Mesothelial cell of epicardium (in vitro differentiated cells): ENCODE measurements at places on chromosomes 5 and 9.

DNA sequence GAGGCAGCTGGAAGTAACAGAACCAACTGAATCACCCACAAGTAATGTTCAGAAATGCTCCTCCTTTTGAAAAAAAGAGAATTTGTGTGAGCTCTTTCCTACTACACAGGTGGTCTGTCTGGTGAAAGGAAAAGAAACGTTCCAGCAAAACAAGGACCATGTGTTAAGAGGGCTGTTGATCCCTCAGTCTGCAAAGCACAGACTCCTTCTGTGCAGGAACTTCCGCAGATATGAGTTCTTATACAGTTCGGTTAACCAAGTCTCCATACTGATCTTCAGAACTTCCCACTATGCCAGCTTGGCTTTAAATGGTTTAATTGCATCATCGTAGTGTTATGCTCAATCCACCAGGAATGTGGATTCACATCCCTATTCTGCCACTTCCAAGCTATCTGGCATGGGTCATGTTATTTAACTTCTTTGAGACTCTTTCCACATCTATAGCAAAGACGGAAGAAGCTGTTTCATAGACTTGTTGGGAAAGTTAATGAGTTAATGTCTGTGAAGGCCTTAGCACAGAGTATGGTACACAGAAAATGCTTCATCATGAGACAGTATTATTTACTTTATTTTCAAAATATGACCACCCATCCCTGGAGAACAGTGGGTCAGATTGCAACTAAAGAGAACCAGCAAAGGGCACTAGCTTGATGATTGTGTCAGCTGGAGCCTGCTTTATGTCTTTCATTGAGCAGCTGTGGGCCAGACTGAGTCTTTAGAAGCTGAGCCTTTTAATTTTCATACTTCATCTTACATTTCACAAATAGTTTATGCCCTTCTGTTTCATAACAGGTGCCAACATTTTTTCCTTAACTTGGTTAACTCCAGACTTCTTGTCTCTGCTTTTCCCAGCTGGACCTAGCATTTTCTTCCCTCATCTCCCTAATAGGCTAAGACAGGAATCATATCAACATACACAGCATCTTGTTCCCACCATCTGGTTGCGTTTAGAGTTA is 89.9 kb downstream of the MAMDC2 start:
- no peak for DNase-seq

GRCh38 chr5:97528941-97529340 is 345.9 kb upstream of the RIOK2 start:
- no peak for DNase-seq

DNA sequence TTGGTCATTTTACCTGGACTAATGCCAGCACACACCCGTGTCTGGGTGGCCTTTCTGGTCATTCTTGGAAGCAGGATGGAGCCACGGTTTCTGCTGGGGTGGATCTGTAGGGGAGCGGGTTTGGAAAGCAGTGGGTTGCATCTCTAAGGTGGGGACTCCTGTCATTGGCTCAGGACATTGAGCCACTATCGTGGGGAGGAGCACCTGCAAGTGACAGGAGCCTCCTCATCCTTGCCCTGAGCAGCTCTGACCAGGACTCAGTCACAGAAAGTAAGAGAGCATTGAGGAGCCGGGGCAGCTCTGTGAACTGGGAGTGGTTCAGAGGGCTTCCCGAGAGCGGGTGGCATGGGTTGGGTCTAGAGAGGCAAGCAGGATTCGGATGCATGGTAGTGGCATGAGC is 3.7 kb downstream of the B4GALT7 start:
- DNase-seq = no peak

DNA sequence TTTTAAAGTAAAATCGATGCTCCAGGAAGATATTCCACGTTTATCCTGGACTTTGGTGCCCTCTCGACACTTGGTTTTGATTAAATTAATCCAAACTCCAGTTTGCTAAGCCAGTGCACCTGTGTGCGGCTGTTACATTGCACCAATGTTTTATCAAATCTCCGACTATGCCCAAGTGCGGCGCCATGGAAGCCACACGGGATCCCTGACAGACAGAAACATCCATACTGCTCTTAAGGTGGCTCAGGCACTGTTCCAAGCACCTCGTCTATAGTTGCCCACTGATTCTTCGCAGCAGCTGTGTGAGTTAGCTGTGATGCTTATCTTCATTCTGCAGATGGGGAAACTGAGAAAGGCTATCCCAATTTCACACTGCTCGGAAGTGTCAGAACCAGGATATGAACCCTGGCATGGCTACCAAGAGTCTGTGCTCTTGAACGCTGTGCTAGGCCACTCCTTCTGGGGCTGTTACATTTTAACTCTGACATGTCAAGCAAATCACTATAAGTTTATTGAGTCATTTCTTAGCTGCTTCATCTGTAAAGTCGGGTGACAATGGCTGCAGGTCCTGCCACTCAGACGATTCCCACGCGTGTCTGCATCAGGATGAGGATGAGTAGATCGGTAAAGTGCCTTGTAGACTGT is 113.0 kb downstream of the ADAMTS2 start:
- DNase-seq = peak; percentile 8

DNA sequence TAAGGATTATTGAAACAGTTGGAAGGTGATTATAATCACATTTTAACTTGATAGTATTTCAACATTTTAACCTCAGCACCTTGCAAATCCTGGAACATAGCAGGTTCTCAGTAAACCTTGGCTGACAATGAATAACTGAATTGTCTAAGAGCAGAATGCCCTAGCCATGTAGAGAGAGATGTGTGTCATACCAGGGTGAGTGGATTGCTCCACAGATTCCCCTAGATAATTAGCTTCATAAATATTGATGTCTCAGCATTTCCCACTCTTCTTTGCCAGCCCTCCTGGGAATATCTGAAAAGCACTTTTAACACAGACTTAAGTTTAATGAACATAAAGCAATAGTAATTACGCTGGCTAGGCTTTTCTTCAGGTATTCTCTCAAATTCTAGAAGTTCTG is 363.5 kb downstream of the MAN2A1 start:
- no peak for DNase-seq

DNA sequence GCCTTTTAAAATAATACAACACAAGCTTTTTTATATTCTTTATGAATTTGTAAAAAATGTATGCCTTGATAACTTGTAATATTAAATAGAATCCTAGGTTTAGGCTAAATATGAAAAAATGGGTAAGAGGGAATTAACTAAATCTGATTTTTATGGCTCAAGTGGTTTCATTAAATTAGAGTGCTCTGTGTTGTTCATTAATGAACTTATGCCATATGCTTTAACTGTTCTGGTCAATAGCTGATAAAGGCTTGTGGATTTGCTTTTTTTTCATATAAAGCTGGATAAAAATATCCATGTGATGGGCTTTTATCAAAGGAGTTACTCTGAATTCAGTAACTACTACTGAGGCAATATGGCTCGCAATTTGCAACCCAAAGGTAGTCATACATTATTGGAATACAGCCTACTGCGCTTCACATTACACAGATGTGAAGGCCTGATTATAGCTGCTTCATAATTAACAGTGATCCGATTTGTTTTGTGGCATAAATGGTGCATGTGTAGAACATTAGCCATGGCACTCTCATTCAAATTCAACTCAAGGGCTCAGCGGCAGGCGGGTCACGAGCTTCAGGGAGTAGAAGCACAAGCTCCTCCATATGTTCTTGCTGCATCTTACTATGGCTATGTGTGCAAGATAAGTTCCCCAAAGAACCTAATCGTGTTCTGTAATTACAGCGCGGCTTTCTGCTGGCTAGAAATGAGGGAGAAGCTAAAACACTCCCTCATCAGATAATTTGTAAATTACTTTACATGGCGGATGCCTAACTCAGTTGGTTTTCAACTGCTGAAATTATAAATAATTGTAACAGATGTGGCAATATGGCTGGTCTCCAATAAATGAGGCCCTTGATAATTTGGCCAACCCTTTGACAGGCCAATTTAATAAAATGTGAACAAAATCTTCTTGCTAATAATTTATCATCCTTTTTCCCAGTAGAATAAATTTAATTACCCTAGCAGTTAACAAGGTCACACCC is 188.3 kb downstream of the CNTLN start:
- no peak for DNase-seq

DNA sequence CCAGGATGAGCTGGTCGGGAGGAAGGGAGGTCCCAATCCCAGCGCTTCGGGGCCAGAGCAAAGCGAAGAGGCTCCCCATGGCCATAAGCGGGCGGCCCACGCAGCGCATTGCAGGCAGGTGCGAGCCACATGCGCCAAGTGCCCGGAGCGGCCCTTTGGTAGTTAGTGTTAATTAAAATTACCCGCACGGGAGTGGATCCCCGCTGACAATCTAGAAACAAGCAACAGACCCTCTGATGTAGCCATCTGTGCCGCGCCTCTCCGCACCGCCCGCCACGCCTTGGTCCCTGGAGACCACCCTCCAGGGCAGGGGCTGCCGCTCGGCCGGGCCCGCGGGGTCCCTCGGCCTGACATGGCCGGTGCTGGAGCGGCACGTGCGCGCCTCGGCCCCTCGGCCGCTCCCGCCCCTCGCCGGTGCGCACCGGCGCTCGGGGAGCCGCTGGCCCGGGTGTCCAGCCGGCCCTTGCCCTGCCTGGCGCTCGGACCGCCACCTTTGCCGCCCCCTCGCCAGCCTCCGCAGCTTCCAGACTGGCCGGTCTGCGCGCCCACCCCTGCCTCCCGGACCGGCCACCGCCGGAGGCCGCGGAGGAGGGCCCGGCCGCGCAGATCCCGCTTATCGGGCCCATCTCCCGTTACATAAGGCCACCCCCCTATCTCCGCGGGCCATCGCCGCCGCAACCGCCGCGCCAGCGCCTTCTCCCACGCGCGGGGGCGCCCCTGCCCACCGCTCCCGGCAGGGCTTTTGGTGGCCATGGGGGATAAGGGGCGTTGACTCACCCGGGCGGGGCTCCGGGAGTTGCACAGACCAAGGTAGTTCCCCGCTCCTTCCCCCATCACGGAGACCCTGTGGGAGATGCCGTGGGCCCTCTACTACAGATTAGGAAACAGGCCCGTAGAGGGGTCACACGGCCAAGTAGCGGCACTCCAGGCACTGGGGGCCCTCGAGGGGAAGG is 1.9 kb upstream of the IL13 start:
- DNase-seq = no peak

- DNase-seq = no peak
Observed at GRCh38 chr5:141811287-141812155, 66.7 kb downstream of the PCDH1 start.

- no peak for DNase-seq
Observed at GRCh38 chr5:171355302-171355724, 32.3 kb upstream of the NPM1 start.

GRCh38 chr9:133252301-133253020 is 22.5 kb downstream of the ABO start:
- DNase-seq = no peak

DNA sequence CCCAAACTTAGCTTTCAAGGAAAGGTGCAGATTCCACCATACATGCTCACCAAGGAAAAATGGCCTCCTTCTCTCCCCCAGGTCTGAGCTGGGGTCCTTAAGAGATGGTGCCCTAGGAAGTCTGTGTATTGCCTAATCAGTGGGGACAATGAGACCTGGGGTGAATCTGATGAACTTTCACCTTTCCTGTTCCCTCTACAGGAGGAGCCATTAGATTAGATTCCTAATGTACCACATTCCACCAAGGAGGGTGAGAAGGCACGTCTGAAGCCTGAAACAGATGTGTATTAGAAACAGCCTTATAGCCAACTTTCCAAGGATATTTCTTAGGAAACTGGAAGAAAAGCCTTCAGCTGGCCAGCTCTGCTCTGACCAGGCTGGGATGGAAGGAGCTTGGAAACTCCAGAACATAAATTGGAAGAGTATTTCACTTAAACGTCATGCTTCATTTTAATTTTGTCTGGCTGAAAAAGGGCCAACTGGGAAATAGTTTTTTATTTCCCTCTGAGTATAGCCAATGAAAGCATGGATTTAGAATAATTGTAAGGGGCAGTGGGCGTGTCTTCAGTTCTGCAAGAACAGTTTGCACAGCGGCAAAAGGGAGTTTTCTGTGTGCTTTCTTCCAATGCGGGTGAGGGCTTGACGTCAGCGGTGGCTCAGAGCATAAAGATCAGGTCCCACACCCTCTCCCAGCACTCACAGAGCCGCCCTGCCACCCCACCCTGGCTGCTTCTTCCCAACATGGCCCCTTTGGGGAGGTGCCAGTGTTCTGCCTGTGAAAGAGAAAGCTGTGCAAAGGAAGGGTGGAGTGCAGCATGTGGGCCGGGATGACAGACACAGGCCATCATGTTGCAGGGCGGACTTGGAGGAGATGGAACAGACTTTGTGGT is 210.9 kb downstream of the ESM1 start:
- no peak for DNase-seq

- DNase-seq = no peak
Observed at GRCh38 chr5:9533562-9534364, 12.1 kb downstream of the SEMA5A start.

DNA sequence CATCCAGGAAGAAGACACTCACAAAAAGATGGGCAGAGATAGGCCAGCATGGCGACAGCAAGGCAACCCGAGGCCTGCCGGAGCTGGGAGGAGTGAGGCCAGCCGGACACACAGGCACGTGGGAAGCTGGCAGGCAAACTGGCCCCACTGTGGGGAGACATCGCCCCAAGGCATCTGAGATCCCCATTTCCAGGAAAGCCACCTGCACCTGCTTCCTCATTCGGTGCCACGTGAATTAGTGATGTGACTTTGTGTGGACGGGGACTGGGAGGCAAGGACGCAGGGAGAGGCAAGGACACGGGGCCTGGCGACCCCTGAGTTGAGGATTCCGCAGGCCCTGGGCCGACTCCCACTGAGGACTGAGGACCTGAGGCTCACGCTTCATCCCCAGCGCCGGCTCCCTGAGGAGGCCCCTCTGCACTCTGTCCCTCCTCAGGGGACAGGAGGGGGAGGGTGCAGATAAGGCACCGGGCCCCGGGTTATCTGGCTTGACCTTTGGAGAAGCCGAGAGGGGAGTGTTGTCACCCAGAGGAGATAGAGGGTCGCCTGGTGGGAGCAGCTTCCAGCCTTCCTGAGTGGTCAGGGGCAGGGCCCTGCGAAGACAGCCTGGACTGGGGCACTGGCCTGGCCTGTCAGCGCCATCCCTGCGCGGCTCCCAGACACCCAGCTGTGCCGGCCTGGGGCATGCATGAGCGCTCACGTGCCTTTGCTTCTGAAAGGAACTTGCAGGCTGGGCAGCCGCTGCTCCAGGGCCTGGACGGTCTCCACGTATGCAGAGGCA is 39.7 kb downstream of the NDUFS6 start:
- no peak for DNase-seq

DNA sequence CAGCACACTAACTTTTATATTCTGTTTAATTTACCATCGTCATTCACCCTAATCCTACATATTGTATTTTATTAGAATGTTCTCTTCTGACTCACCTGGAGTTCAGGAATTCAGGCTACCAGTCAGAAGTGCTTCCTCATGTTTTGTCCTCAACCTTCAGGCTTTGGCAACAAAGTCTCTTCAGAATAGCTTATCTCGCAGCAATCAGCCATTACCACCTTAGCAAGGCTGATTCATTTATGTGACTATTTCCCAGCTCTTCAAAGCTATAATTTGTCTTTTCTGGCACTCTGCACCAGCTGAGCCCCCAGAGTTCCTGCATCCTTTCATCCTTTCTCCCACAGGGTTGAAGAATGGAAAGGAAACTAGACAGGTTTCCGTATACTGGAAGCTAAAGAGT is 365.5 kb upstream of the CDH18 start:
- no peak for DNase-seq

- no peak for DNase-seq
Observed at GRCh38 chr5:44389823-44390143, 563 bp upstream of the FGF10 start.

- no peak for DNase-seq
Observed at GRCh38 chr9:137161558-137162486, 8.0 kb downstream of the LRRC26 start.
